Kasumi-1 (cell line): ENCODE measurements at places on chromosomes 2 and 18.
A peak's percentile ranks its signal among the peaks of the same experiment; 100 is the strongest.

DNA sequence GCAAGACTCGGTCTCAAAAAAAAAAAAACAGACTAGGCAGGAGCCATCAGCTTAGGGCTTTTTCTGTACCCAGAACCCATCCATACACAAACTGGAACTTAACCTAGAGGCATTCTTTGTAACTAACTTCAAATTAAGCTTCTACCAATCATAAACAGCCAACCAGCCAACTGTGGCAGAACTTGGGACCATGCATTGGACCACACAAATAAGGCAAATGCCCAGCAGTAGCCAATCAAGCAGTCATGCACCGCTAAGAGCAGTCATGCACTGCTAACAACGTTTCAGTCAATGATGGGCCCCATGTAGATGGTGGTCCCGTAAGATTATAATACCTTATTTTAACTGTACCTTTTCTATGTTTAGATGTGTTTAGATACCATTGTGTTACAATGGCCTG lies 22.7 kb downstream of the TUBB6 start:
- no peak for DNase-seq

GRCh38 chr2:219484343-219485200 lies 14.1 kb upstream of the GMPPA start:
- DNase-seq = no peak

GRCh38 chr18:23273443-23273966 lies 138.2 kb downstream of the CABLES1 start:
- DNase-seq = no peak

- DNase-seq = no peak
These were observed 122.4 kb downstream of the TNS1 start for GRCh38 chr2:217880287-217880889.

- no peak for DNase-seq
These were observed 641.7 kb downstream of the CBLN2 start for GRCh38 chr18:71902482-71902881.

DNA sequence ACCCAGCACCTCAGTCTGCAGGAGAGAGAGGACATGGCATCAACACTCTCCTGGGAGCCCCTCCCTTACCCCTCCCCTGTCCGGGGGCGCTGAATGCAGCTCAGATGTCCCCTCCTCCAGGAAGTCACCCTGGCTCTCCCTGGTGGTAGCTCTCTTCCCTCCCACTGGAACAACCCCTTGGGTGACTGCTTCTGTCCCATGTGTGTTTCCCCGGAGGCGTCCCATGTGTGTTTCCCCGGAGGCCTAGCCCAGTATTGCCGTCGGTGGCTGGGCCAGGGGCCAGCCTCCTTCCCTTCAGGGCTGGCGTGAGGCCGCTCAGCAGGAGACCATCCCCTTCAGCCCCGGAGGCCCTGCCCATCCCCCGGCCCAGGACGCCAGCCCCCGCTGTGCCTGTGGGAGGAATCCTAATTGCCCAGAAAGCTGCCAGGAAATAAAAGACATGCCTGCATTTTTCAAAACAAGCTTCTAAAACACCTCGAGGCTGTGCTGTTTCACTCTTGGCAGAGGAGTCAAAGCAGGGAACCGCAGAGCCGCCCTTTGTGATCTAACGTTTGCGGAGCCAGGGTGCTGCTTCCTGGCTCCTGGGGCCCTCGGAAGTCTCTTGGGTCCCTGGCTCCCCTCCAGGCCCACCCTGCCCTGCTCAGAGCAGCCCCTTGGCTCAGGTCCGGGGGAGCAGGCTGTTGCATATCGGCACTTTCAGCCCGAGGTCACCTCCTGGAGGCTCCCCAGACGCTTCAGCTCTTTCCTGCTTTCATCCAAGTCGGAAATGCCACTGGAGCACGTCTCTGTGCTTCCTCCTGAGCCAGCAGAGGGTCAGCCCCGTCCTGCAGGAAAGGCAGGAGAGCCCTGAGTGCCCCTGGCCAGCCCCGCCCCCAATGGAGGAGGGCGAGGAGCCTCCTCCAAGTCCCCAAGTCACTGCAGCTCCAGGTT lies 11.4 kb downstream of the SNED1 start:
- peak; percentile 85 for DNase-seq

GRCh38 chr2:129464036-129464435 lies 515.4 kb upstream of the RAB6C start:
- no peak for DNase-seq
